ENCODE measurements at places on chromosomes 1 and 21.

GRCh38 chr1:87212431-87213134 lies 116.1 kb upstream of the LMO4 start:
- no peak for DNase-seq

GRCh38 chr21:17197996-17198395 lies 314.8 kb upstream of the CXADR start:
- no peak for DNase-seq

- no peak for DNase-seq
Observed at GRCh38 chr1:14578156-14578555, 20.3 kb upstream of the KAZN start.

DNA sequence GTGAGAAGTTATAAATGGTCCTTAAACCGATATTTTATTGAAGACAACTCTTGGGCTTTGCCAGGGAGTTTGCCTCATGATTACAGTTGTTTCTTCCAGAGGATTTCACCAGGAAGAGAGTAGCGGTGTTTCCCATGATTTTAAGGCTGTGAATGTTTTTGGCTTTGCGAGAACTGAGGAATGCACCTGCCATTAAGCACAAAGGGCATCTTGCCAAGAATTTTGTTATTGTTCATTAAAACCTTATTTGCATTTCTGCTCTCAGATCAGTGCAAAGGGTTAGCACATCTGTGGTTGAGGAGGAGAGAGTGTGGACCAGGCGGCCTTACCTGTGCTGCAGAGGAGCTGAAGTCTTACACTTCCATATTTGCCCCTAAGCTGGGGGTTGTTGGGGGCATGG lies 13.8 kb downstream of the CNIH3 start:
- DNase-seq = no peak

- DNase-seq = peak; percentile 15
Observed at GRCh38 chr1:115198938-115199337, 109.6 kb upstream of the TSPAN2 start.

GRCh38 chr21:42375966-42376337 lies 9.6 kb upstream of the TFF1 start:
- no peak for DNase-seq

DNA sequence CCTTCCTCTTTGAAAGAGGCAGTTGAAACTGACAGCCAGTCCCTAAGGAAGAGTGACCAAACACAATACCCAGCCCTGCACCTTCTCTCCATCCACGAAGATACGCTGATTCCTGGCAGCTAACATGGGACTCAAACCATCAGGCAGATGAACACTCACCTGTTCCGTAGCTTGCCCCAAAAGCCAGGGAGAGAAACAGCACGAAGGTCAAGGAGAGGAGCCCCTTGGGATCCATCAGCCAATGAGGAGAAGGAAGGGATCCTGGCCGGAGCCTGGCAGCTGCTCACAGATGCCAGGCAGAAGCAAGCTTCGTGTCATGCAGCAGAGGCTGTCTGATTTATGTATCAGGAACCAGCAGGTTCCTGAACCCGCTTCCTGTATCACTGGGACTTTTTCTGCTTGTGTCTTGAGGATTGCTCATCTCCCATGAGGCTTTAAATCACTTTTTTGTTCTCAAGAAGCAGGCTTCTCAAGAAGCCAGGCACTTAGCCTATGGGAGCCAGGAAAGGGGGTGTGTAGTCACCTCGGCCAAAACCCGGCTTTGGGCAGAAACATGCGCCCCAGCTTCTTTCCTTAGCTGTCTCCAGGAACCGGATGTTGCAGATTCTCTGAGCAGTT lies at the start of gene SLAMF1:
Gene SLAMF1, minus strand, starts transcription at position 334 of the 618 bp plus-strand sequence. Its CDS starts 99 bp downstream, at position 235.
- no peak for DNase-seq

- no peak for DNase-seq
Observed at GRCh38 chr1:186740324-186740723, 60.1 kb upstream of the PTGS2 start.

- DNase-seq = no peak
Observed at GRCh38 chr1:38791164-38791515, 68.4 kb downstream of the RRAGC start.

- DNase-seq = no peak
Observed at GRCh38 chr1:29931477-29932175, 695.3 kb downstream of the PTPRU start.

DNA sequence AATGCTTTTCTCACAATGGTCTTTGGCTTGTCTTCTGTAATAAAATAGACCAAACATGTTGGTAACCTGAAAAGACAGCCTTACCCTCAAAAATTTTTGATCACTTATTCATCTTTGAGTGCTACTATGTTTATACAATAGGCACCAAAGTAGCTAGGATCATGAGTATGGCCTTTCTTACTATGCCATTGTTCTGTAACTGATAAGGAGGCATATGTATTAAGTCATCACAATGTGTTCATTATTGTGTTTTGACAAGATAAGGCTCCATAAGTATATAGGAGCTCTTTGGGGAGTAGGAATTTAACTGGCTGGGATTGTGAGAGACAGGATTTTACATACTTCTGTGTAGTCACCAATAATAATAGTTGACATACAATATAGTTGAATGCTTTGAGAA lies 675 bp downstream of the TMCO2 start:
- DNase-seq = no peak

DNA sequence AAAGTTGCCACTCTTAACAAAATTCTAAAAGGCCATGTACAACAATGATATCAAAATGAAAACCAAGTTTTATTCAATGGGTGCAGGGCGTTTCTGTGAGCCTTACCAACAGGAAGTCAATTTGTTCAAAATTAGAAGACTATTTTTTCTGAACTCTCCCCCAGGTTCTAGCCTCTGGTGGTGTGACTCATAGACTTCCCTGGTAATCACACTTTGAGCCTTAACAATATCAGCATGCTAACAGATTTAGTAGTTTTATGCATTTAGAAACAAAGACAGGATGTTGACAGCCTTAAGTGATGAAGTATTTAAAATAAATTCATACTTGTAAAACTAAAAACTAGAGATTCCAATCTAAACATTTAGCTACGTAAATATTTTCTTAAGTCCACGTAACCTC lies 88.4 kb downstream of the LRRC8C start:
- no peak for DNase-seq

- no peak for DNase-seq
Observed at GRCh38 chr1:53062708-53063591, 937 bp downstream of the PODN start.

DNA sequence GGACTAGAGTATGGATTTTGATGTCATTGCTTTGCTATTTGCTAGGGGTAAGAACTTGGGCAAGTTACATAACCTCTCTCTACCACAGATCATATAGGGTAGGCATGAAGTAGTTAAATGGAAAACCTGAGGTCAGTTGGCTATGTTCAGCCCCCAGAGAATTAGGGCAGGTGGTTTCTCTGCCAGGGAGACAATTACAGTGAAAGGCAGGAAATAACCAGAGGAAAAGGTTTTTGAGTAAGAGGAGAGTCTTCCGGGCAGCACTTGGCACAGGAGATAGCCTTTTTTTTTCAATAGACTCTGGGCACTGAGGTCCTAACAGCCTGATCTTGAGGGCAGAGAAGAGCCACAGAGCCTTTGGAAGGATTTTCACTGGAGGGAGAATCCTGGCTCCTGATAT lies 16.7 kb upstream of the SERBP1 start:
- no peak for DNase-seq

- DNase-seq = no peak
Observed at GRCh38 chr21:27047283-27047657, 80.4 kb upstream of the ADAMTS5 start.

Data from SHP77 (cell line).